ENCODE measurements at places on chromosomes 4 and X.

DNA sequence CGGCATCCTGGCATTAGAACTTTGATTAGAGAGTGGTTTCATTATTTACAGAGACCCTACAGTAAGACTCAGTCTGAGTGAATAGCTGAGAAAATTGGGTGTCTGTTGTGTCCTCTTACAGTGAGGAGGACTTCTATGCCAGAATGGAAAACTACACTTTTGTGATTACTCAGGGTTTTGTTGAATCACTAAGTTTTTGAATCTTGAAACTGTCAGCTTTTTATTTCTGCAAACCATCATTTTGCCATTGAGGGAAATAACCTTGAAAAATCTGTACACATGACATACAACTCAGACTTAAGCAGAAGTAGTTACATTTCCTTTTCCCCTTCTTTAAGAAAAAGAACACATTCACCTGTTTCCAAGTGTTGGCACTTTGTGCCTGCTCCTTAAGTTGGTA lies 117.6 kb upstream of the RASGEF1B start:
- no peak for DNase-seq

DNA sequence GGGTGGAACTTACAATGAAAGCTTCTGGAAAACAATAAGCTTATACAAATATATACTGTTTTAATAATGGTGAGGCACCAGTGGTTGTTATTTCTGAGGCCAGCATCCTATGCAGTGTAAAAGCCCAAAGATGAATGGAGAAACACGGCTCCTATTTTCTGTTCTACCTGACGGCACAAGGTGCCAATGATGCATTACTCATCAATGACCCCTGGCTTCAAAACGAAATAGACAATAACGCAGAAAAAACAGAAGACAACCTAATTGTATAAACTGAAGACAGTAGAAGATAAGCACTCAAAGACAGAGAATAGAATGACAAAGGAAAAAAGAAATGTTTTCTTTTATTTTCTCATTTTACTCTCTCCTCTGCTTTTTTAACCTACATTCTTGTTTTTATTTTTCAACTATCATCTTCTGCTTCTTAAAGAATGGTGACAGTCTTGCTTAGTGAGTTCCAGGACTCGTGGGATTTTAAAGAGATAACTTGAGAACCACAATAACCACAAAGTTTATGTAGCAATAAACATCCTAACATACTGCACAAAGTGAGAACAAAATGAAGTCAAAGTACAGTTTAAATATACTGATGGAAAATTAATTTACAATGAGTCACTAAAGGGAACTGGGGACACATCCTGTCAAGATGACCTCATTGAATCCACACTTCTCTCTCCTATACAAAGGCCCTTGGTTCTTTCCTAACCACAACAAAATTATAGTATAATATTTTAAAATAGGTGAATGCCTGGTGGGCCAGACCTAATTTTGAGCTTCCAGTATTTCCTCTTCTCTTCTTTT lies 169.8 kb downstream of the BTC start:
- peak; percentile 97 for DNase-seq

GRCh38 chr4:152536545-152537182 lies 772 bp upstream of the FBXW7 start:
- peak; percentile 47 for DNase-seq

- no peak for DNase-seq
Measured at GRCh38 chr4:165634766-165635165, 238.3 kb upstream of the TLL1 start.

GRCh38 chrX:44462850-44463249 lies 79.8 kb downstream of the FUNDC1 start:
- peak; percentile 4 for DNase-seq

GRCh38 chr4:158255727-158256324 lies 45.5 kb downstream of the TMEM144 start:
- peak; percentile 75 for DNase-seq

- no peak for DNase-seq
Measured at GRCh38 chr4:120018786-120019185, 47.9 kb downstream of the MAD2L1 start.

DNA sequence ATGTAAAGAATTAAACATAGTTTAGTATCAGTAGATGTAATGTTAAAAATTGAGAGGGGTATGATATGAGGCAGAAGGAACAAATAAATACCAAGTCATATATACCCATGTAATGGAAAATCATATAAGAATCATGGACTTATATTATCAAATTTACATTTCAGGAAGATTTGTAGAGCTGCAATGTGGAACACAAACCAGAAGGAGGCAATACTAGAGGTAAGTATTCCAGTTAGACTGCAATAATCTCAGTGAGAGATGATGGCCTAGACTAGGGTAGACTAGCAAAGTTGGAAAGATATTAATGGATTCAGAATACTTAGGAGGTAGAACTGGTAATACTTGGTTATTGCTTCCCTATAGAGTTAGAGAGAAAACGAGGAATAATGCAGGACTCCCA lies 603.0 kb upstream of the KLHL4 start:
- no peak for DNase-seq

- no peak for DNase-seq
Measured at GRCh38 chr4:40199179-40199670, 2.4 kb downstream of the RHOH start.

DNA sequence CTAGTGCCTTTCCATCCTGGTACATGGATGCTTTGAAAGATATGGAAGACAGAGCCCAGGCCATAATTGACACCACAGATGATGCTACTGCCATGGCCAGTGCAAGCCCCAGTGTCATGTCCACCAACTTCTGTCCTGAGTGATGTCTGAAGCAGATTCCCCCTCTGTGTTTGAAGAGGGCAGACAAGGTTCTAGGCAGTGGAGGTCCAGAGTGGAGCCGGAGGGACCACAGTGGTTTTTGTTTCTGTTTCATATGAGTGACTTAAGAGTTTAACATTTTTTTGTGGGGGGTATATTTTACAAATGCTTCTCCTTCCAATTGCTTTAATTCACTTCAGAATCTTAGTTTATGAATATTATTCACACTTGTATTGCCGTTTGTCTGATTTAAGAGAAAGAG lies 6.0 kb upstream of the MAGEC1 start:
- no peak for DNase-seq

GRCh38 chr4:175346376-175346775 lies 428.2 kb downstream of the ADAM29 start:
- DNase-seq = peak; percentile 3

DNA sequence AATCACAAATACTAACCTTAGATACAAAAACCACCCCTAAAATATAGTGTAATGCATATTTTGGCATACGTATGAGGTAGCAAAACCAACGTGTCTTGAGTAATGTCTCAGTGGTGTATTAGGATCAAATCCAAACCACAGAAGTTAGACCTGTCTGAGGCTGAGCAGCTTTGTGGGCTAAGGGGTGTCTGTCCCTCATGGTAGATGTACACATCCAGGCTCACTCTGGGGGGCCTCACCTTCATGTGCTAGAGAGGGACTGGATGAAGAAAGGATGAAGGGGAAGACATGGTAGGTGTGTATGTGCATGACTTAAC lies 188.0 kb upstream of the TBC1D9 start:
- peak; percentile 36 for DNase-seq

DNA sequence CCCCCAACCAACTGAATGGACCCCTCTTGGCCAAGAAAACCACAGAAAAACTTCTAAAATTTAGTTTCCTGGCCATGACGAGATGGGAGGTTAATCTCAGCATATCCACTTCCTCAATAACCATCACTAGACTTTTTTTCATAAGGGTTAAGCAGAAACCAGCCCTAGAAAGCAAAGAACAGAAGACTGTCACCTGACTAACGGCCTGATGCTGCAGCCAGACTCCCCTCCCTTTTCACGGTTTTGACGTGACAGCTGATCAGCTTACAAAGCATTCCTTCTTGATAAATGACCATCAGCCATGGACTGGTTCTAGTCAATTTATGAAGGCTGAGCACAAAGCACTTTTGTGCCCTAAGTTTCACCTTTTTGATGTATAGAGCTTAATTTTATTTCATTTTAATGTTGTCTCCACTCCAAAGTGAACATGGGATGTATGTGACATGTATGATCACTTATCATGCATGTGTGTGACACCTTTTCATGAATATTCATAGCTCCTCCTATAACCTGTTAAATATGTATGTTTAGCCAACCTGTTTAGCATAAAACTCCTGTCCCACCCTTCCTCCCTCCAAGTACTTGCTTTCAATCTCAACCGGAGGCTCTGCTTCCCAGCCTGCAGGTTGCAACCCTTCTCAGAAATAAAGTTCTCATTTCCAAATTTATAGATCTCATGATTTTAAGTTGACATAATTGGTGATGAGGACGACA lies 56.3 kb downstream of the SERTM2 start:
- no peak for DNase-seq

DNA sequence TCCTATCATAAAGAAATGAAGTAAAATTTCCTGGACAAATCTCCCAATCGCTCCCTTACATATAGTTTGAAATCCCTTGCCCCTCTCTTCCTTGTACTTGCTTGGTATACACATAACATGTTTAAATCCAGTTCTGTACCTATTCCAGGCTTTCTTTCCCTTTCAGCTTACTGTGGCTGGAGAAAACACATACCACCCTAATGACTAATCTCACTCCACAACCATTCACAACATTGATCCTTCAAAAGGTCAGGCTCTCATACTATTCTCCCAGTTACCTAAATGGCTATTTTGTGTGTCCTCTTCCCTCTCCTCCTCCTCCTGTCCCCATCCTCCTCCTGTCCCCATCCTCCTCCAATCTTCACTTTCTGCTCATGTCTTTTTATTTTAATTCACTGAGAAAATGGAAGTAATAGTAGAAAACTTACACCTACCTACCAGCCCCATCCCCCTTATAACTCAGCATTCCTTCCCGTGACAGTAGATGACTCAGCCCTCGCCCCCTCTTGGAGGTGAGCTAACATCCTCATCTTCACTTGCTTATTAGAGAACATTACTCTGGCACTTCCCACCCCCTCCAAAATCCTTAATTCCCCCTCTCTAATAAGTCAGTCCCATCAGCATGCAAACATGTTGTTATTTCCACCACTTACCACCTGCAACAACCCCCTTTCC lies 77.5 kb downstream of the IL15 start:
- DNase-seq = peak; percentile 51

DNA sequence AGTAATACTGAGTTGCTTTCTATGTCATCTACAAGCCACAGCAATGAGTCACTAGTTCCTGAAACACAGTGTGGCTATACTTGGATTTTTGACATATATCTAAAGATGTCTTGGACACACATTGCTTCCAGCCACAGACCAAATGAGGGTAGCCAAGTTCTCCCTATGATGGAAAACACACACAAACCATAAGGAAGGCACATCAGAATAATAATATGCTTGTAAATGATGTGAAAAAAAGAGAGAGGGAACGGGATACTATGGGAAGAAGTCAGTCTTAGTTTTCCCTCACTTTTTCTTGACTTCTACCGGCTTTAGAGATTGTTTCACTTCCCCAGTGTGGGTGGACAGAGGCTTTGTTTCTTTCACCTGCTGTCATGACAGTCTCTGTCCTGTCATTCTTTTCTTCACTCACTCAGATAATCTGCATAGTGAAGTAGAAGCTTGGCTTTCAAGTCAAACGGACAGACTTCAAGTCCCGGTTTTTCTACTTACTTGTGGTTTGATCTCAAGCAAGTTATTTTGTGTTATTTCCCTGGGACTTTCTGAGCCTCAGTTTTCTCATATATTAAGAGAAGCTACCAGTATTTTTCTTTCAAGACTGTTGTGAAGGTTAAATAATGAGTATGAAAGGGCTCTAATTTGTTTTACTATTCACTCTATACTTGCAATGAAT lies 34.7 kb downstream of the P2RY10 start:
- DNase-seq = no peak

- DNase-seq = peak; percentile 65
Measured at GRCh38 chrX:12419591-12419990, 281.3 kb downstream of the FRMPD4 start.

- DNase-seq = no peak
Measured at GRCh38 chr4:65050786-65051185, 619.5 kb downstream of the EPHA5 start.

Data from cardiac fibroblast (primary cell).